Stimulated activated CD4-positive, alpha-beta T cell treated with anti-CD3 and anti-CD28 coated beads, Interleukin-2, amount 100 ng/mL, for 4 hours (primary cell): ENCODE measurements at places on chromosomes 7 and 10.

DNA sequence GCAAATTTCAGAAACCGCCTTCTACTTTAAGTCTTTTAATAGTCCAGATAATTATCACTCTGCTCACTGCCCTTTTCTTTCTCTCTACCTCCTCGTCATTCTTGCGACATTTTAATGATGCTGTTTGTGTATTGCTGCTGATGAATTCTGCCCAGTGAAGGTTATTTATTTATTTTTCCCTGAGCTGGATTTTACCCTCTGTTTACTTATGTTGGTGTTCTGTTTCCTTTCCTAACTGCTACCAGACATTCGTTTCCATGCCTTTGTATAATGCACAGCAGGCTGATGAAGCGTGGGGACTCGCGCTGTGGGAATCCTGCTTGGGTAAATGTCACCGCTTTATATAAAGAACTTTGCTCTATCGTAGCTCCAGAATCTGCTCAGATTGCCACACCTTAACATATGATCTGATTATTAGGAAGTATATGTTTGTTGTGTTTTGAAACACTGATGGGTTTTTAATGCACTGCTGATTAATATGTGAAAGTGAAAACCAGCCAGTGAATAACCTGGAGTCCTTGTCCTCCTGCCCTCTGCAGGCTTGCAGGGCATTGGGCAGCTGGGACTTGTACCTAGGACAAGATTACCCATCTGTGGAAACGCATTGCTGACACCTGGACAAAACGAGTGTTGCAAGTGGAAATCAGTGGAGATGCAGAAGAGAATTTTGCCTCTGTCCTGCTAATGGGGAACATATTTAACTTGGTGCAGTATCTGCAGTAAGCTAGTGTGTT lies 291.5 kb downstream of the SDK1 start:
- DNase-seq = no peak

DNA sequence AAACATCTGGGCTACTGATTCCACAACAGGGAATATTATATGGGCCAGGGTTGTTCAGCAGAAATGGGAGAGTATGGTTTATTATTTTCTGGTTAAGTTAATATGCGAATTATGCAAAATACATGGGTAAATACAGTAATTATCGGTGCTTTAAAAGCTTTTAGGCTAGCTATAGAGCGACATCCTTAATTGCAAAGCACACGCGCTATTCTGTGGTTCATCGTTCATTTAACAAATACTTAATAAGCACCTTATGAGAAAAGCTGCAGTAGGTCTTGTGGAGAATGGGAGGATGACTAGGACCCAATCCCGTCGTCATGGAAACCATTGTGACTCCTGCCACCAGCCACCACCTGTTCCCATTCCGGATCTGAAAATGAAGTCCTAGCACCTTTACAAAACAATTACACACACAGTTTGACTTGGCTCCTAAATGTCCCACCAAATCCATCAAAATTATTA lies 623 bp upstream of the CEP41 start:
- no peak for DNase-seq

- DNase-seq = no peak
Observed at GRCh38 chr7:73730485-73730884, 8.1 kb downstream of the ABHD11 start.

- no peak for DNase-seq
Observed at GRCh38 chr7:130912082-130912861, 178.3 kb upstream of the KLF14 start.

- no peak for DNase-seq
Observed at GRCh38 chr10:124707551-124707950, 36.6 kb downstream of the FAM53B start.

DNA sequence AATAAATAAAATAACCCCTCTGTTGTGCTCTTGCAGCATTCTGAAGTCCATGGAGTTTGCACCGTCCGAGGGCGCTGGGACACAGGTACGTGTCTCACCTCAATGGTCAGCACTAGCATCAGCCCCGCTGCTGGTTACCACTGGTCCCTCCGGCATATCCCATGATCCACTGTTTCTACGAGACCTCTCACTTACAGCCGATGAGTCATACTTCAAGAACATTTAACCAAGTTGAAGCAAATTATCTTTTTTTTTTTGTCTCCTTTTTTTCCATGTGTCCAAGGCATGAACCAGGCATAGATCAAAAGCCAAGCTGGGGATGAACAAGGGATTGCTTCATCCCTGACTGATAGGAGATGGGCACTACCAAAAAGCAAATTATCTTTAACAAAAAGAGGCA lies 92.9 kb upstream of the SH2B2 start:
- no peak for DNase-seq

DNA sequence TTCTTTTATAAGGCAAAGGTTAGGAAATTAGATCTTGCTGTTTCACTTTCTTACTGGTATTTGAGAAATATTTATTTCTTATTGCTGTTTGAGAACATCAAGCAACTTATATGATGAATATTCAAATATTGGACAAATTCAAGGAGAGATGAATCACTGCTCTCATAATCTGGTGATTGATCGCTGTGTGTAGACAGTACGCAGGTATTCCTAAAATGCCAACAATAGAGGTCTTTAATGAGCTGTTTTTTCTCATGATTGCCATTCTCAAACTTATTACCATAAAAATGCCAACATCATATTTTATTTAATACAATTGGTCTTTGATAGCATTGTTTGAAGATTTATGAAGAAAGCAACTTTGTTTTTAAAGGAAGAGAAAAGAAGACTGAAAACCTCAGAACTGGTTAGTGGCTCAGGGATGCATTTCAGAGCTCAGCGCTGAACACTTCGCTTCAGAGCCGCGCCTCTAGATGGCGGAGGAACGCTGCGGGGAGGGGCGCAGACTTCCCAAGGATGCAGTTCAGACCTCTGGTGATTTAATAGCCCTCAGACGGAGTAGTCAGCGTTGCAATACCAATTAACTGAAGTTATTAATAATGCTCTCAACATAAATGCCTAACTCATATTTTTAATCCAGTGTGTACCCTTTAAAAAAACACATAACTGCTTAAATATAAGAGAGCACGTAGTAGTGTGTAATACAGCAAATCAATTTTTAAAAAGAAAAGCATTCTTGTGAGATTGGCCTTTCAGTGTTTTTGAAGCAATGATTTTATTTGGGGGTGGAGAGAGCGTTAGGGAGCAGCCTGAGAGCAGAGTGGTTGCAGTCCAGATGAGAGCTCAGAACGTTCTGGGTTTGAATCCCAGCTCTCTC lies 38.5 kb upstream of the STEAP4 start:
- DNase-seq = no peak

GRCh38 chr7:29237489-29237888 lies 42.9 kb downstream of the CHN2 start:
- DNase-seq = no peak

DNA sequence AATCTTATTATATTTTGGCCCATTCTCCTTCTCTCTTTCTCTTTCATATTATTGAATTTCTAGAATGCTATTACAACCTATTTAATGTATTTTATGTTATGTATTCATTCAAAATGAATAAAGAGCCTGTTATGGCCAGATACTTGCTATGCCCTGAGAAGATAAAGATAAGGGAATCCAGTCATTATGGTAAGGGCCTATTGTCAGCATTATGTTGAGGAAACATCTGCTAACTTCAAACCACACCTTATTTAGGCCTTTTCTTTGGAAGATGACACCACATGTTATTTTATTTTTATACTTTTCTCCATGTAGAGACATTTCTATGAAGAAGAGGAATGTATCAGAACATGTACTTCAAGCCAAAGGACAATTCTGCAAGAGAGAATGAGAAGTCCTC lies 60.5 kb upstream of the MPP7 start:
- DNase-seq = no peak

DNA sequence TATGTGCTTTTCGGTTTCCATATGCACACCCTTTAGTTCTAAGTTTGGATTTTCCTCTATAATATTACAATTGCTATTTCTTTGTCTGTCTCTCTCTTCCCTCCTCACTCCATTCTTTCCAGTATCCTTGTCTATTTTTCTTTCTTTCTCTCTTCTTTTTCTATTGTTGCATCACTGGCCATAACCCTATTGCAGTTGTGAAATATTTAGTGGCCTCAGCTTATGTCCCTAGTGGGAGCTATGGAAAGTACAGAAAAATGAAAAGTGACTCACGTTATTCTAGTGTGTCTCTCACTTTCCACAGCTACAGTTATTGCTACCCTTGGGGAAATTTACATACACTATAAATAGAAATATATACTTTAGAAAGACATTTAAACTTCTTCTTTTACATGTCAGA lies 59.1 kb downstream of the CNTNAP2 start:
- DNase-seq = no peak

DNA sequence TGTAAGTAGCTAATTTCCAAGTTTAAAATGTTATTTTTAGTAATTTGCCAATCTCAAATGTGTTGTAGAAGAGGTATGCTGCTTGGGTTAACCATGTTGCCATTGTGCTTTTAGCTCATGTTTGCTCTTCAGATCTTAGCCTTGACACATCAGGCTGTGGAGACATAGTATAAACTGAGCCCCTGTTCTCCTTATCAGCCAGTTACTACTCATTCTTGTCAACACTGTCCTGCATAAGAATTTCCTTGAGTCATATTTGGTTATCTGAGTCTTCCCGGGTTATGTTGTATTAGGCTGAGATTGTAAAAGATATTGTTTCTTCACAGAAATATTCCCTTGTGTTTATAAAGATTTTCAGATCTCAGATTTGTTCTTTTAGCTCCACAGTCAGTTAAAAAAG lies 4.1 kb downstream of the SSBP1 start:
- DNase-seq = no peak

GRCh38 chr10:86170255-86171108 lies 196.1 kb downstream of the GRID1 start:
- no peak for DNase-seq

DNA sequence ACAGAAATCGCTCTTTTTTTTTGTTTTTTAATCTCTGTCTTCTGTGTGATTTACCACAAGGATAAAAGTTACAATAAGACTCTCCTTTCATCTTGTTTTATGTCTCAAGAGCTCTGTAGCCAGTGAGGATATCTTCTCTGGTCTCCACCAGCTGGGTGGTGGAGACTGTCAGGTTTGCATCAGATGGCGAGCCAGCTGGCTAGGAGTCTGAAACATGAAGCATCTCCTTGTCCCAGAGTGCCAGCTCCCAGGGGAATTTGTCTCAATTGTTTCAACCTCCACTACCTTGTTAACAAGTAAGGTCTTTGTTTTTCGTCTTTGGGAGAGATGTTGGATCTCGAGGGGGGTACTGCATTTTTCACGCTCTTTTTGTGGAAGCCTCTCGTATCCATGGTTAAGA lies 47.3 kb downstream of the FRMPD2 start:
- DNase-seq = no peak

DNA sequence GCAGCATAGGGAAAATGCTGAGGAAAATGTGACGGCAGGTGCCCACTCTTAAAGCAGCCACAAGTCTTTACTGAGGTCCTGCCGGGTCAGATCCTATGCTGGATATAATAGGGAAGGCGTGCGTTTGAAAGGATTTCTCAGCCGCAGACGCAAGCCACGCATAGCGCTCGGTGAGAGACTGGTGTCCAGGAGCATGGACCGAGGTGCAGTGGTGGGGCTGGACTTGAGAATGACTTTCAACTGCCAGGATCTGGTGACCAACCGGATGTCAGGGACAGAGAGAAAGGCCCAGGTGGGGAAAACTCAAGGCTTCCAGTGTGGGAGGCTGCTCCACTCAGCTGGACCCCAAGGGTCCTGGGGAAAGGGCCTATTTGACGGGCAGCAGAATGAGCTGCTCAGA lies 74.7 kb upstream of the INSIG1 start:
- DNase-seq = no peak

DNA sequence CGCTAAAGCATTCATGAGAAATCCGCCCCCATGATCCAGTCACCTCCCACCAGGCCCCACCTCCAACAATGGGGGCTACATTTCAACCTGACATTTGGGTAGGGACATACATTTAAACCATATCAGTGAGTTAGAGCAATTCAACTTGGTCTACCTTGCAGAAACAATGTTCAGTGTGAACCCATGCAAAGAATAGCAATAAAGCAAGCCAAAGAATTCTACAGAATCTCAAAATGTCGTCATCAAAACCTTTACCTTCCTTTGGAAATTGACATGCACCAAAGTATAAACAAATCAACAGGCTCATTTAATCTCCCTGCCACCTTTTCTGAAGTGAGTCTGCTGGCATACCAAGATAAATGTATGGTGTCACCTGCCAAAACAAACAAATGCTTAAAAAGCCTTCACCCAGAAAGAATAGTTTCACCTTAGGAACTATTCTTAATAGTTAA lies 68.8 kb upstream of the ABLIM1 start:
- no peak for DNase-seq

DNA sequence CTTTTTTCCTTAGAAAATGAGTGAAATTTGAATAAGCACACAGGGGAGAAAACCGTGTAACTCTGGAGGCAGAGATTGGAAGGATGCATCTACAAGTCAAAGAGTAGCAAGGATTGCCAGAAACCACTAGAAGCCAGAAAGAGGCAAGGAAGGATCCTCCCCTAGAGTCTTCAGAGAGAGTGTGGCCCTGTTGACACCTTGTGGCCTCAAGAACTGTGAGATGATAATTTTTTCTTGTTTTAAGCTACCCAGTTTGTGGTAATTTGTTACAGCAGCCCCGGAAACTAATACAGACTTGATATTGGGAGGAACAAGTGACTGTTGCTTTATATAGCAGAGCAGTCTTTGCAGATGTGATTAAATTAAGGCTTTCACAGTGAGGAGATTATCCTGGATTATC lies 3.6 kb upstream of the GIMAP7 start:
- no peak for DNase-seq

GRCh38 chr7:159015454-159016410 lies 128.9 kb downstream of the VIPR2 start:
- no peak for DNase-seq

DNA sequence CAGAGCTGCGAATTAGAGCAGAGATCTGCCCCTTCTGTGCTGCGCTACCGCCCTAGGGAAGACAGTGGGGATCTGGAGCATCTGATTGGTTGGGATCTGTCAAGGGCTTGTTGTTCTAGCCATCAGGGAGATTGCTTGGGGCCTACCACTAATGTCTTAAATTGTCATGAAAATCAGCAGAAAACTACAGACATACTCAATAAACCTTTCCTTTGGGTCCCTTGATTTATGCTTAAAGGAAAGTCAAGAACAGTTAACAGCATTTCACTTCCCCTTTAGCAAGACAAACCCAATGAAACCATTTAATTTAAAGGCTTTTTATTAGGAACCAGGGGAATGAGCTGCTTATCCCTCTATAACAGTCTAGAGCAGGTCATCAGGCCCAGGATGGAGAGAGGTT lies 10.0 kb downstream of the SLC25A28 start:
- no peak for DNase-seq

DNA sequence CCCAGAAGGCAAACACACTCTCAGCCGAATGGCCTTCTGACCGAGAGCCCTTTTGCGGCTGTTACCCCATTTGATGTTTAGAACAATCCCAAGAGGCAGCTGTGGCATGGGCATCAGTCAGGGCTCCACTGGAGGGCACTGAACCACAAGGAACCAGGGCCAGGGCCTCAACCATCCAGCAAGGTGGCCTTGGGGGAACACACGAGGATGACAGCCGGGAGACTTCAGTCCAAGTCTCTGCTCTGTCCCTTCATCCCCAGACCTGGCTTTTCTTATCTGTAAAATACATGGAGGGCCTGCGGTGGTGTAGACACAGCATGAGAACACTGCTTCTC lies 63.6 kb upstream of the INSIG1 start:
- DNase-seq = no peak

GRCh38 chr7:140640727-140641523 lies at the start of gene DENND2A:
DENND2A (minus strand) TSS chr7:140640813; CDS start chr7:140602397, 38,416 bp downstream.
- DNase-seq = no peak

GRCh38 chr10:35153716-35154115 lies 27.1 kb downstream of the CREM start:
- no peak for DNase-seq

- no peak for DNase-seq
Observed at GRCh38 chr10:71039551-71039950, 151.2 kb upstream of the PCBD1 start.

- no peak for DNase-seq
Observed at GRCh38 chr10:34339816-34340553, 475.1 kb downstream of the PARD3 start.
